ENCODE measurements at places on chromosomes 2 and 18. TPM values are rescaled to one million over a fixed set of nuclear protein-coding genes. Genes with fewer than 3 reads are reported as not detected.

PROC gene
- polyA plus RNA-seq: 0.11 TPM

ANKRD44 gene
- polyA plus RNA-seq: 12.4 TPM

ZNF407 gene
- polyA plus RNA-seq: 3.6 TPM

LRRTM4 gene
- not detected for polyA plus RNA-seq

CLEC4F gene
- polyA plus RNA-seq: not detected

GLI2 gene
- 8.1 TPM for polyA plus RNA-seq
